Hematopoietic multipotent progenitor cell treated with erythropoietin and hydrocortisone succinate and interleukin-3 and kit ligand, for 15 days (in vitro differentiated cells): ENCODE measurements at places on chromosomes 3 and 15.
A peak's percentile ranks its signal among the peaks of the same experiment; 100 is the strongest.

GRCh38 chr3:127839099-127839498, 16.8 kb upstream of the MGLL start:
- no peak for DNase-seq

DNA sequence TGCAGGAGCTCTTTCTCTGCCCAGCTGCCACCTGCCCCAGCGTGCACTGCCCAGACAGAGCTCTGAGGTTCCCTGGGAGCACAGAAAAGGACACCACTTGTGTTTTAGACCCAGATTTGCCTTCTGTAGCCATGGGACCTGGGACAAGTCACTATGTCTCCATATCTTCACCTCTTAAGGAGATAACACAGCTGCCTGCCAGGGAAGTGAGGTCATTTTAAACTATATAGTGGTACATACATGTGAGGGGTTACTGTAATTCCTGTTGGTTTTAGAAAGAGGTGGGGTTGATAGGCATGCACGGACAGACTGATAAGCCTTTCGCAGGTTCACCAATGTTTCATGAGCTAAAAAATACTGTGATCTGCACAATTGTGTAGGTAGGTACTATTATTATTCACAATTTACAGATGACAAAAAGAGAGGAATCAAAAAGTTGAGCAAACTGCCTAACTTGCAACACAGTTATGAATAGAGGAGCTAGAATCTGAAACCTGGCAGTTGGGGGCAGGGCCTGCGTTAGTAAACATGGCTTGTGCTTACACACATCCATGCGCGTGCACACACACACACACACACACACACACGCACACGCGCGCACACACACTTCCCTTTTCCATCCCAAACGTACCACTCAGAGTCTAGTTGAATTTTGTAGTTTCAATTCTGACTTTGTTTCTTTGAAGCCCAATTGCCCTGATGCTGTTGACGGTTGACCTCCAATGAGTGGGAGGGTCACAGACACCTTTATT, 193.6 kb downstream of the FAM43A start:
- no peak for DNase-seq

DNA sequence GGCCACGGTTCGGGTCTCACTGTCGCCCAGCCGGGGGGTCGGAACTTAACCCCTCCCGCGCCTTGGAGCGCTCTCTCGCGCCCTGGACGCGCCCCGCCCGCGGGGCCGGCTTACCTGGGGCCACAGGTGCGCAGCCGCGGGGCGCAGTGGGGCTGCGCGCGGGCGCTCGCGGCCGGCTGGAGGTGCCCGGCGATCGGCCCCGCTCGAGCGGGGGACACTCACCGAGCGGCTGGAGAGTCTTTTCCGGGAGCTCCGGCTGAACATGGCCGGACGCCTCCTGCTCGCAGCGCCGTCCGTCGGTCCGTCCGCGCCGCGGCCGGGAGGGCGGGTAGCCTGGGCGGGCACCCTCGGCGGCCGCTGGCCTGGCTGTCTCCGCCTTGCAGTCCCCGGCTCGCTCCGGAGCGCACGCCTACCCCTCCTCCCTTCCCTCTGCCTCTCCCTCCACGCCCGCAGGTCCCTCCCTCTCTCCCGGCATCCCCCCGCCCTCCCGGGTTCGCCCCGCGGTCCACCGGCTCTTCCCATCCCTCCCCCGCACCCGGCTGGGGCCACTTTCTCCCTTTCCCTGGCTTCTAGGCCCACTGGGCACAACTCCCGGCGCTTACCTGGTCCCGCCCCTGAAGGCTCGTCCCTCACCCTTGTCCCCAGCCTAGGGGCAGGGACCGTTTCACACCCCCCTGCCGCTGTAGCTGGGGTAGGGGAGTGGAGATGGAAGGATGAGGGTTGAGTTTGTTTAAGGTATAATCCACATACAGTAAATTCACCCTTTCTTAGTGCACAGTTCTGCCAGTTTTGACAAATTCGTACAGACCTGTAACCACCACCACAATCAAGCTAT, 220.1 kb upstream of the PRICKLE2 start:
- DNase-seq = no peak

- no peak for DNase-seq
Observed at GRCh38 chr15:94029495-94029894, 201.9 kb upstream of the MCTP2 start.

GRCh38 chr3:113285741-113286140, 74.4 kb downstream of the BOC start:
- DNase-seq = no peak

GRCh38 chr3:89571707-89572106, 464.3 kb downstream of the EPHA3 start:
- no peak for DNase-seq

- DNase-seq = no peak
Observed at GRCh38 chr3:79886204-79886603, 118.4 kb upstream of the ROBO1 start.

- no peak for DNase-seq
Observed at GRCh38 chr3:189167027-189167766, 4.6 kb upstream of the TPRG1 start.

GRCh38 chr3:48935530-48935929, 16.9 kb downstream of the ARIH2 start:
- peak; percentile 37 for DNase-seq

GRCh38 chr3:79366414-79366813, 401.4 kb downstream of the ROBO1 start:
- no peak for DNase-seq

DNA sequence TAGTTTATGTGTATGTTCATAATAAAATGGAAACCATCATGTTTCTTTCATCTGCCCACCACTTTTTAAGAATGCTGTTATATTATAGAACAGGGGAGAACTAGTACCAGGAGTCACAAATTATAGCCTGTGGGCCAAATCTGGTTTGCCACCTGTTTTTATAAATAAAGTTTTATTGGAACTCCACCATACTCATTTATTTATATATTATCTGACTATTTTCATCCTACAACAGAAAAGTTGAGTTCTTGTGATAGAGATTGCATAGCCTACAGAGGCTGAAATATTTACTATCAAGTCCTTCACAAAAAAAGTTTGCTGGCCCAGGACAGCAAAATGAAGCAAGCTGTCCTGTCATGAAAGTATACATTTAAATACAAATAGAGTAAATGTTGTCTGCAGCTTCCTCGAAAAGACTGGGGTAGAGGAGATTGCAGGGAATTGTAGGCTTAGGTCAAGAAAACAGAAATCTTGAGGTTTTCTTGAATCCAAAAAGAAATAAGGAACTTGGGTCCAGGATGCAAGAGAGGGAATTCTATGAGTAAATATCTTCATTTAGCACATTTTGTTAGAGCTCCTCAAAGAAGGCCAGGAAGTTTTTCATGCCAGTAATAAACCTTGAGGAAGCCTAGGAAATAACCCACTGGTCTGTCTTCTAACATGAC, 41.1 kb downstream of the FILIP1L start:
- no peak for DNase-seq

DNA sequence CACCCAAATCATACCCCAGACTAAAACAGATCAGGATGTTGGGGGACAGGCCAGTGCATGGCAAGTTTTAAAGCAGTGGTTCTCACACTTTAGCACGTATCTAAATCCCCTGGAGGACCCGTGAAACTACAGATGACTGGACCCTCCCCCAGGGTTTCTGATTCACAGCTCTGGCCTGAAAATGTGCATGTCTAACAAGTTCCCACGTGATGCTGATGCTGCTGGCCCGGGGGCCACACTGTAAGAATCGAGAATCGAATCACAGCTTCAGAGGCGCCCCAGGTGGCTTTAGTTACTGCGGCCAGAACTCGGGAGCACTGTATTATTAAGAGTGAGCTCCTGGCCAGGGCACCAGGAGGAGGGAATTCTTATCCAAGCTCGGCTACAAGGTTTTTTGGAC, 11.6 kb downstream of the ADAMTS17 start:
- DNase-seq = no peak

DNA sequence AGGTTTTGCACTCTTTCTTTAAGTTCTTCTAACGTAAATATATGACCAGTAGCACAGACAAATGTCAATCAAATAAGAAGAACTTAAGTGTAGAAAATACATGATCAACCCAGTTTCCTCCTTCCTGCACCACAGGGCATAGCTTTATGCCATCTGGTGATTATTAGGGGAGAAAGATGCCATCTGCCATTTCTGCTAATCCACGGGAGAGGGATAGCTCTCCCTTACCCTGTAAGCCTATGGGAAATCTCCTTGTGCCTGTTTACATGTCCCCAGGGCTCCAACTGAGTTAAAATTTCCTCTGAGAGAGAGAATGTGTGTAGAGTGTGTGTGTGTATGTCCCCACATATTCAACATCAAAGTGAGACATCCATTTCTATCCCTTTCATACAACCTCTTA, 135.9 kb downstream of the RSL24D1 start:
- no peak for DNase-seq

DNA sequence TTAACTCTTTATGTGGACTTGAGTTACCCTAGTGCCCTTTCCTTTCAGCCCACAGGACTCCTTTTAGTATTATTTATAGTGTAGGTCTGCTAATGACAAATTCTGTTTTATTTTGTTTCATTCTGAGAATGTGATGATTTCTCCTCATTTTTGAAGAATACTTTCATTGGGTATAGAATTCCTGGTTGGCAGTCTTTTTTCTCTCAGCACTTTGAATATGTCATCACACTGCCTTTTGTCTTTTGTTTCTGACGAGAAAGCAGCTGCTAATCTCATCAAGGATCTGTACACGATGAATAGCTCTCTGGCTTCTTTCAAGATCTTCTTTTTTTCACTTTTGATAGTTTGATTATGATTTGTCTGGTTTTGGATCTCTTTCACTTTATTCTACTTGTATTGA, 37.8 kb downstream of the TICRR start:
- no peak for DNase-seq

- DNase-seq = no peak
Observed at GRCh38 chr15:41575282-41575681, 16.3 kb downstream of the TYRO3 start.

- no peak for DNase-seq
Observed at GRCh38 chr3:119239206-119239820, 1.4 kb downstream of the B4GALT4 start.

DNA sequence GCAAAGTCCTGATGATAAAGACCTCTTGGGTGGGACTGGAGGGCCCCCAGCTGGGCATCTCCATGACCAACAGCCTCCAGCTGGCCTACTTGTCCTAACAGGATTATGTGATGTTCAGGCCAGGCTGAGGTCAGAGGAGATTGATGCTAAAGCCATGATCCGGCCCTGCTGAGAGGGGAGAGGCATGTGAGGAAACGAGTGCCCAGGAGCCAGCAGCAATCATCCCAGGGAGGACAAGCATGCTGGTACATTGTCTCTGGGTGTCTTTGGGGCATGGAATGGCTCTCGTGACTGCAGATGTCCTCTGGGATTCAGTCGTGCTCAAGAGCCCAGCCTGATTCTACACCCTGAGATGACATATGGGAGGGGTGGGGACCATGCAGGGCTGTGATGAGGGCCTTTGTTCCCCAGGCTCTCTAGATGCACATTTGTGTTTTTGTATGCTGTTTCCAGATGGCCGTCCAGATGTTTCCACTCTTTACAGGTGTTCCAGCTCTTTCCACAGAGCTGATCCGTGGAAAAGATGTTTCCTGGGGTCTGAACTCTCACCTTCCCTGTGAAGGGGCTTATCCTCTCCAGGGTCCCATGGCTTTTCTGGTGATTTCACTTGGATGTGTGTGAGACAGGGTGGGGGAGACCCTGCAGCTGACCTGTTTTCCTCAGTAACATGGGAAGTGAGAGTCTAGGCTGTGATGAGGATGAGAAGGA, 20.2 kb downstream of the SLC24A1 start:
- no peak for DNase-seq

DNA sequence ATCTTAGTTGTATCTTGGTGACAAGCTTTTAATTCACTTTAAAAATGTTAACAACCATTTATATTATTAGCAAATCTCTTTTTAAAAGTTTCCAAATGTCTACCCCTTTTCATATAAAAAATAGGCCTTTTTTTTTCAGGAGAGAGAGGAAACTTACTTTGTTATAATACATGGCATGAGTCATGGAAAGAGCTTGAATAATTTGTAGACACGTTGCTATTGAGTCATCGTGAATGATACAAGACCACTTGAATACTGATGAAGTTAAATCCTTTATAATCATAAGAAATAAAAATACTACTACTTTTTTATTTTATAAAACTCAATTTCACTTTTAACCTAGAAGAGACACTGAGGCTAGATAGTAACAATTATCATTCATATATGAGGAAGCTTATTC, 70.3 kb upstream of the BBX start:
- no peak for DNase-seq

DNA sequence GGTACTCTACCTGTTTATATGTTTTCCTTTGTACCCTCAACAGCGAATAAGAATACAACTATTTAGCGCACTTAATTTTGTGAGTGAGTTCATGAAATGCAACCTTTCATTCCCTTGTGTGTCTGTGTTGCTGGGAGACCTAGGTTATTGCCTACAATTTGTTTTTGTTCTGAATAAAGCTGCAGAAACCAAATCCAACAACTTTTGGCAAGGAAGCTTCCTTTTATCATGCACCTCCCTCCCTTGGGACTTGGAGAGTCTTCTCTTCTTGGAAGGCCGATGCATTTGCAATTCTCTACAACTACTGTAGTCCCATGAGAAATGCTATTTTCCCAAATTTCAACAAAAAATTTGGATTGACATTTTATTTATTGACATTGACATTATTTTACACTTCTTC, 1002.4 kb upstream of the CADM2 start:
- no peak for DNase-seq

DNA sequence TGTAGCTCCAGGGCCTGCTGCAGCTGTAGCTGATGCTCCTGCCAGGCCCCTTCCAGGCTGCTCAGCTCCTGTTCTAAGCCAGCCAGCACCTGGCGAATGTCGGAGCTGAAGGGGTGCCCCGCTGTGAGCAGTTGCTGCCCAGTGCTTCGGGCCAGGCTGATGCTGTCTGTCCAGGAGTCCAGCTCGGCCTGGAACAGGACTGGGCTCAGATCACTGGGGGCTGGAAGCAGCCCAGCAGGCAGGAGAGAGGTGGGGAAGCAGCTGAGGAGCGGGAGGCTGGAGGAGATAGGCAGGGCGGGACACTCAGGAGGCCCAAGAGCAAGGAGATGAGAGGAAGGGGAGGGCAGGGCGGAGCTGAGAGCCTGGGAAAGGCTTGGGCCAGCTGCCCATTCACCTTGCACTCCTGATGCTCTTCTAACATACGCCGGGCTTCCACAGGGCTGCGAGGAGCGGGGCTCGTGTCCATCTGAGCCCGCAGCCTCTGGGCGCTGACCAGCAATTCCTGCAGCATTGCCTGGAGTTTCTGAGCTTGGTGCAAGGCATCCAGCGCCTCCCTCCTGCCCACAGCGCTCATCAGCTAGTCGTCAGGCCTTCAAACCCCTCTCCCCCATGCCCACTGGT, 23.2 kb downstream of the PLA2G4B start:
- DNase-seq = no peak

GRCh38 chr3:94520364-94520763, 457.5 kb downstream of the NSUN3 start:
- no peak for DNase-seq

- no peak for DNase-seq
Observed at GRCh38 chr15:76209942-76210341, 101.3 kb downstream of the ETFA start.

DNA sequence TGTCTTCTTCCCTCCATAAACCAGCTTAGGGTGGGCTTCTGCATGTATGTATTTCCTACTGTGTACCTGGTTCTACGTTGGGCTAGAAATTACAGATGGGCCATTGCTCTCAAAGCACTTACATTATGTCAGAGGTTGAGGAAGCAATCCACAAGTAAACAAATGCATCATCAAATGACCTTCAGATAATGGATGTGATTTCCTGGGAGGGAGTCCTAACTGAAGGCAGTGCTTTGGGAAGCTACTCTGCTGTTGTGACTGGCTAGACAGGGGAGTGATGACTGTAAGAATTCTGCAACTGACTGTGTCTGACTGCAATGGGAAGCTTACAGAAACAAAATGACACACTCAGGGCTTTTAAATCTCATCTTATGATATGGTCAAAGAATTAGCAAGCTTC, 71.0 kb upstream of the PRR23E start:
- no peak for DNase-seq
